ENCODE measurements at places on chromosomes 2 and 18.

DNA sequence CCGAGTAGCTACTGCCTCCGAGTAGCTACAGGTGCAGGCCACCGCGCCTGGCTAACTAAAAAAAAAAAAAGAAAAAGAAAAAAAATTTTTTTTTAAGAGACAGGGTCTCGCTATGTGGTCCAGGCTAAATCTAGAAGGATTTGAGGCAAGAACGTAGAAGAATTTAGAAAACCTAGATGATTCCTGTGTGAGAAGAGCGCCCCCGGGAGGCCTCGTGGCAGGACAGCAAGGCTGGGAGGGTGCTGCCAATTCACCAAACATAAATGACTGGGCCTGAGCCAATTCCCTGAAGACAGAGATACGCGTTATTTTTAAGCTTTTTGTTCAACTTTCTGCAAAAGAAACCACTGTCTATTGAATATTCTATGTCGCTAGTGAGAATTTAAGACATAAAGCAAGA, 90.1 kb upstream of the TGFA start:
- DNase-seq: peak; percentile 56

GRCh38 chr2:47905386-47906156, 727 bp downstream of the FBXO11 start:
- peak; percentile 68 for DNase-seq

DNA sequence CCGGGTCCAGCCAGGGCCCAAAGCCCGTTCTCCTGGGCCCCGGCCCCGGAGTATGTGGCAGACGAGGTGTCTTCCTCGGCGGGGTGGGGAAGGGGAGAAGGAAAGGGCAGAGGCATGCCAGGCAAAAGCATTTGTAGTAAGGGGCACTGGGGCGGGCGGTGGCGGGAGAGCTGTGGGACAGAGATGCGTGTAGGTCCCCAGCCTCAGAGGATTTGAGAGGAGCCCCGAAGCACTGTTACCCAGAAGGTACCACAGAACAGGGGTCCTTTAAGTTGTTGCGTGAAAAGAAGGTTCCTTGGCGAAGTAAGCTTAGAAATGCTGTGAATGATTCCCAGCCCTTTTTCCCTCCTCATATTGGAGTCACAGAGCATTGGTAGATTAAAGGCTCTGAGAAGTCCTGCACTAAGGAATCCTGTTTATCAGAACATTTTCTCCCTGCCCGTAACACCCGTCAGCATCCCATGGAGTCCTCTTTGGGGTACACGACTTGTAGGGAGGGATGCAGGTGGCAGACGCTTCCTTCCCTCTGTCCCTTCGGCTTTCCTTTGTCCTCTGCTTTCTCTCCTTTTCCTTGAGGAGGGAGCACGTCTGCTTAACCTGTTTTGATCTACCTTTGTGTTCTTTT, 12.5 kb downstream of the GAREM2 start:
- DNase-seq: no peak

DNA sequence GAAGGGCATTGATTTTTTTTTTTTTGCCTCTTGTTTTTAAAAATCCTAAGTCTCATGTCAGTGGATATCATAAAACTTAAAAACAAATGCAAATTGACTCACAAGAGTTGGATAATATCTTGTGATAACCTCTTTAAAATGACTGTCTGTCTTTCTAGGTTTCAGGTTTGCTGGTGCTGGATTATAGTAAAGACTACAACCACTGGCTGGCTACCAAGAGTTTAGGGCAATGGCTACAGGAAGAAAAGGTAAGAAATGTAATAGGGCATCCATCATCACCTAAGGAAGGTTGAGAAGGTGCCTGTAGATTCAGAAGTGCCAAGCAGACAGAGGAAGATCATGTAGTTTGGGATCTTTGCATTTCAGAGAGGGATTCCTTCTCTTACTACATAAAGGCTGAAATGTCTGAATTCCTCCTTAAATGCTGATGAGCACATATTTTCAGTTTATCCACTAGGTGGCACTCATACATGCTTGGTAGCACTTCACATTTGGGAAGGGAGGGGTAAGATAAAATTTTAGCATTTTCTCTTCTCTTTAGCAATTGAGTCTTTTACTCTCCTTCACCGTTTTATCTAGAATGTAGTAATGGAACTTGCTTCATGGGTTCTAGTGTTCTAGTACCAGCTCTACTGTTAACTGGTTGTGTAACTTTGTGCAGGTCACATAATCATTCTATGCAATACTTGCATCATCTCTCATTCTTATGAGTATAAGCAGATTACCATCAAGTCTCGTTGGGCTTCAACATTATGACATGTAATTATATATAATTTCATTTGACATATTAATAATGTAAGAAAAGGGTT, 21.1 kb downstream of the CPS1 start:
- DNase-seq: no peak
